Osteocyte (in vitro differentiated cells): ENCODE measurements at places on chromosomes 11 and 22. TPM values are rescaled to one million over a fixed set of nuclear protein-coding genes. Genes with fewer than 3 reads are reported as not detected.

- DNase-seq: no peak
- no peak overlapping the region for H3K27ac ChIP-seq
- no peaks in the 10 kb centered on the region for H3K36me3 ChIP-seq
- no peaks in the 10 kb centered on the region for H3K4me1 ChIP-seq
- no peak overlapping the region for H3K4me3 ChIP-seq
Observed at GRCh38 chr11:5534046-5534445, 14.3 kb downstream of the OR52H1 start.

DNA sequence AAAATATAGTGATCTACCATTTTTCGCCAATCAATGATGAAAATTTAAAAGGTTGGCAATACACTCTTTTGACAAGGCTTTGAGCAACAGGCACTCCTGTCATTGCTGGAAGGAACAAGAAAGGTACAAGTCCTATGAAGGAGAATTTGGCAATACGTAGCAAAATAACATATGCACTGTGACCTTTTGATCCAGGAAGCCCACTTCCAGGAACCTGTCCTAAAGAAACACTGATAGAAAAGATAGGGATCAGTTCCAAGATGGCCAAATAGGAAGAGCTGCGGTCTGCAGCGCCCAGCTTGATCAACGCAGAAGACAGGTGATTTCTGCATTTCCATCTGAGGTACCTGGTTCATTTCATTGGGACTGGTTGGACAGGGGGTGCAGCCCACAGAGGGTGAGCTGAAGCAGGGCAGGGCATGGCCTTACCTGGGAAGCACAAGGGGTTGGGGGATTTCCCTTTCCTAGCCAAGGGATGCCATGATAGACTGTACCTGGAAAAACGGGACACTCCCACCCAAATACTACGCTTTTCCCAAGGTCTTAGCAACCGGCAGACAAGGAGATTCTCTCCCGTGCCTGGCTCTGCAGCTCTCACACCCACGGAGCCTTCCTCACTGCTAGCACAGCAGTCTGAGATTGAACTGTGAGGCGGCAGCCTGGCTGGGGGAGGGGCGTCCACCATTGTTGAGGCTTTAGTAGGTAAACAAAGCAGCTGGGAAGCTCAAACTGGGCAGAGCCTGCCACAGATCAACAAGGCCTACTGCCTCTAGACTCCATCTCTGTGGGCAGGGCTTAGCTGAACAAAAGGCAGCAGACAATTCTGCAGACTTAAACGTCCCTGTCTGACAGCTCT, 69.7 kb upstream of the GALNT18 start:
- no peaks in the 10 kb centered on the region for H3K36me3 ChIP-seq
- H3K4me3 ChIP-seq: no peak overlapping the region
- DNase-seq: no peak
- peaks cover 60% of the 10 kb centered on the region for H3K27me3 ChIP-seq

DNA sequence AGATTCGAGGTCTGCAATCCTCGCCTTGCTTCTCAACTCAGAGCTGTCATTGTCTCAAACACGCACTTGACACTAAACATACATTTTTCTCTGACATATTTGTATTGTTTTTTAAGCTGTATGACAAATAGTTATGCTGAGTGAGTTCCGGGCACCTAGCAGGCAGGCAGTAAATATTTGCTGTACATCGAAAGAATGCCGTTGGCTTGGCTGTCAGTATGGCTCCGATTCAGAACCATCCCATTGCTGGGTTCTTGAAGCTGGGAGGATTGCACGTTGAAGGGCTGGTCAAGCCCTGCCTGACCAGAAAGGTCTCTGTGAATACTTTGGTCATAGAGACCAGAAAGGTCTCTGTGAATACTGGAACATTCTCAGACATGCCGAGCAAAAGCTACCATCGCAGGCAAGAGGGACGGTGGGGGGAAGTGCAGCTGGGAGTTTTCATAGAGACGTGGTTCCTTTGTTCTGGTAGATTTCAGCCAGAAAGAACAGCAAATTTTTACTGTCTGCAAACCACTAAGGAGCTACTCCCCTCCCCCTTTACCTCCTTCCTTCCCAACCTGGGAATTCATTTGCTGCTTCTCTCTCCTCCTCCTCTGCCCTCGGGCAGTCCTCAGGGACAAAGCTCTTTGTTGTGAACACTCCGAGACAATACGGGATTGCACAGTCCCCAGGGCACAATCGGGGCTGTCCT, 202.2 kb upstream of the SORL1-AS1 start:
- peaks cover 2% of the 10 kb centered on the region for H3K27me3 ChIP-seq
- peaks cover 18% of the 10 kb centered on the region for H3K4me1 ChIP-seq
- H3K4me3 ChIP-seq: peak overlapping the region; percentile 78
- no peaks in the 10 kb centered on the region for H3K36me3 ChIP-seq

DNA sequence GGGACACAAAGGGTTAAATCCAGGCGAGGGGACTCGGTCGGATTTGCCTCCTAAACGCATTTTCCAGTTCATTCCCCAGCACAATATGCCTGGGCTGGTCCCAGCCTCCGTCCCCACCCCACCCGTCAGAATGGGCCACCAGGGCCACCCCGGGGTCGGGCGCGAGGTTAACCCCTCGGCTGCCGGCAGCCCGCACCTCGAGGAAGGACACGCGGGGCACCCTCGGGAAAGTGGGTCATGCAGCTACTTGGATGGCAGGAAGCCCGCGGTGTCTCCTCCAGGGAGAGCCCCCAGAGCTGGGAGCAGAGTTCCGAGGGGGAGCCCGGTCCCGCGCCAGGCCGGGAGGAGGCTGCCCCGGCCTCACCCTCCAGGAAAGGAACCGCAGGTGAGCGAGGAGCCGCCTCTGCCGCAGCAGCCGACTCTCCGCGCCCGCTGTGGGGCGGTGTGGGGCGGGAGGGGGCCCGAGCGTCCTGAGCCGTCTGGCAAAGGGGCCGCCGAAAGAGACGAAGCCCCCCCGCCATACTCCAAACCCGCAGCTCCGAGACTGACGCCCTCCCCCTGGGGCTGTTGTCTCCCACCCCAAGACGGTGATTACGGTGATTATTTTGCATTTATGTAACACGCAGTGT, 1.4 kb downstream of the NECTIN1 start:
- H3K27me3 ChIP-seq: peaks cover 7% of the 10 kb centered on the region
- H3K4me3 ChIP-seq: peak overlapping the region; percentile 88
- no peak overlapping the region for H3K27ac ChIP-seq
- no peaks in the 10 kb centered on the region for H3K36me3 ChIP-seq
- DNase-seq: no peak
- H3K4me1 ChIP-seq: peaks cover 20% of the 10 kb centered on the region

Gene PARVA
- 144 and 148 TPM in 2 replicates for total RNA-seq

GRCh38 chr11:62341588-62341987, 4.3 kb downstream of the ASRGL1 start:
- H3K4me1 ChIP-seq: peaks cover 6% of the 10 kb centered on the region
- H3K27me3 ChIP-seq: no peaks in the 10 kb centered on the region
- H3K4me3 ChIP-seq: no peak overlapping the region
- no peak for DNase-seq
- H3K27ac ChIP-seq: no peak overlapping the region

- H3K36me3 ChIP-seq: peaks cover 5% of the 10 kb centered on the region
- H3K4me3 ChIP-seq: no peak overlapping the region
- no peak overlapping the region for H3K27ac ChIP-seq
- DNase-seq: no peak
- H3K27me3 ChIP-seq: no peaks in the 10 kb centered on the region
- H3K4me1 ChIP-seq: peaks cover 17% of the 10 kb centered on the region
Observed at GRCh38 chr11:44851496-44851895, 99.2 kb downstream of the TP53I11 start.

- H3K27me3 ChIP-seq: no peaks in the 10 kb centered on the region
- DNase-seq: no peak
- no peak overlapping the region for H3K4me3 ChIP-seq
Observed at GRCh38 chr11:16813126-16813525, 74.7 kb downstream of the C11orf58 start.

GRCh38 chr11:44774731-44775130, 48.0 kb downstream of the TSPAN18 start:
- no peak for DNase-seq
- peaks cover 24% of the 10 kb centered on the region for H3K4me1 ChIP-seq
- no peaks in the 10 kb centered on the region for H3K27me3 ChIP-seq
- no peak overlapping the region for H3K27ac ChIP-seq
- H3K36me3 ChIP-seq: no peaks in the 10 kb centered on the region
- no peak overlapping the region for H3K4me3 ChIP-seq

DNA sequence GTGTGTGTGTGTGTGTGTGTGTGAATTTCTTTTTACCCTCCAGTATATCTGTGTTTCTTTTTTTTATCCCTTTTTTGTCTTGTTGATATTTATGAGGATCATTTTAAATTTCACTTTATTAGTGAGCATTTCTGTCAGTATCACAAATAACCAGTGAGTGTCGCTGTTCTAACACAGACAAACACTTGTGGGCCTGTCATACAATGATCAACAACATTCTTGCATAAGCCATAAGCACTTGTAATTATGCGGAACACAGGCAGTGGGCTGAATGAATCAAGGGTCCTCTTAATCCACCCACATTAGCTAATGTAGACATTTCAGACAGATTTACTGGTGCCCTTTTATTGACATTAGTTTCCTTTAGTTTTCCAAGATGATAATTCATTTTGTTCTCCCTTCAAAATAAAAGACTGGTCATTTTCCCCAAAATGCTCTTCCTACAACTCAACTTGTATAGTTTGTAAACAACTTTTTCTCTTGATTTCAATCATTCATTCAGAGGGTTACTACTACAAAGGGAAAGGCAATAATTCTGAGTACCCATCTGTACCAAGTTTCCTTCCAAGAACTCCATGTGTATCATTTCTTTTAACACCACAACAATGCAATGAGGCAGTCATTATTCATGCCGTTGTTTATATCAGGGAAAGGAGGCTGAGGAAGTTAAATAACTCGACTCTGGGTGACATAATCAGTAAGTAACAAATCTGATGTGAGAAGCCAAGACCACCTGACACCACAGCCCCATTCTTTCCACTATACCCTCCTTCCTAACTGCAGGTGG, 34.5 kb upstream of the ANO3 start:
- no peaks in the 10 kb centered on the region for H3K36me3 ChIP-seq
- no peak overlapping the region for H3K4me3 ChIP-seq
- H3K27ac ChIP-seq: no peak overlapping the region
- DNase-seq: no peak
- peaks cover 18% of the 10 kb centered on the region for H3K27me3 ChIP-seq

GRCh38 chr22:35567351-35568141, 26.9 kb downstream of the RASD2 start:
- H3K27ac ChIP-seq: no peak overlapping the region
- peaks cover 23% of the 10 kb centered on the region for H3K27me3 ChIP-seq
- no peak overlapping the region for H3K4me3 ChIP-seq
- H3K36me3 ChIP-seq: no peaks in the 10 kb centered on the region
- peaks cover 17% of the 10 kb centered on the region for H3K4me1 ChIP-seq

Gene ANGPTL5
- total RNA-seq: 2.4 and 2.9 TPM in 2 replicates

GRCh38 chr11:86980086-86980796, 25.0 kb upstream of the FZD4 start:
- H3K4me3 ChIP-seq: no peak overlapping the region
- no peaks in the 10 kb centered on the region for H3K36me3 ChIP-seq
- no peaks in the 10 kb centered on the region for H3K27me3 ChIP-seq
- peaks cover 7% of the 10 kb centered on the region for H3K4me1 ChIP-seq

- H3K4me1 ChIP-seq: peaks cover 21% of the 10 kb centered on the region
- peaks cover 3% of the 10 kb centered on the region for H3K36me3 ChIP-seq
- no peak overlapping the region for H3K27ac ChIP-seq
- H3K27me3 ChIP-seq: no peaks in the 10 kb centered on the region
- H3K4me3 ChIP-seq: no peak overlapping the region
- no peak for DNase-seq
Observed at GRCh38 chr11:100810146-100810545, 123.1 kb downstream of the ARHGAP42 start.

DNA sequence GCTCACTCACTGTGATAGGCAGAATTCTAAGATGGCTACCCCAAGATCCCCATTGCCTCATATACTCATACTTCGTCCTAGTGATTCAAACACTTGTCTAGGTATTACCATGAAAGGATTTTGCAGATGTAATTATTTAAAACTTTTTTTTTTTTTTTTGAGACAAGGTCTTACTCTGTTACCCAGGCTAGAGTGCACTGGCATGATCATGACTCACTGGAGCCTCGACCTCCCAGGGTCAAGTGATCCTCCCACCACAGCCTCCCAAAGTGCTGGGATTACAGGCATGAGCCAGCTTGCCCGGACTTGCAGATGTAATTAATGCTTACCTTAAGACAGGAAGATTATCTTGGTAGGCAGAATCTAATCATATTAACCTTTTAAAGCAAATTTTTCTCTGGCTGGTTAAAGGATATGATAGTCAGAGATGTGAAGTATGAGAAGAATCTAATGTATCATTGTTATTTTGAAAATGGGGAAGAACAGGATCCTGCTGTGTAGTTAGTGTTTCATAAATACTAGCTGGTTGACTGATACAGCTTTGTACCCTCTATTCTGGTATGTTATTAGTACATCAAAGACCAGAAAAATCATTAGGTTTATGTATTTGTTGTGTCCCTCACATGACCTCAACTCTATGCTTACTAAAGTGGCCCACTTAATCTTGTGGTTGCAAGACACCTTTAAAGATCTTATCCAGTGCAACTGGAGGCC, 35.5 kb downstream of the C2CD3 start:
- H3K4me3 ChIP-seq: no peak overlapping the region
- DNase-seq: no peak
- H3K27me3 ChIP-seq: no peaks in the 10 kb centered on the region
- H3K27ac ChIP-seq: peak overlapping the region; percentile 78
- H3K36me3 ChIP-seq: peaks cover 20% of the 10 kb centered on the region

Gene DEFB131B
- total RNA-seq: not detected in 2 replicates

- no peak for DNase-seq
- no peak overlapping the region for H3K4me3 ChIP-seq
- no peaks in the 10 kb centered on the region for H3K36me3 ChIP-seq
- H3K4me1 ChIP-seq: peaks cover 3% of the 10 kb centered on the region
- H3K27ac ChIP-seq: no peak overlapping the region
Observed at GRCh38 chr11:13110929-13111812, 102.1 kb downstream of the RASSF10 start.

Gene KCNQ1
- 0.16 TPM in 1 of 2 replicates, not detected in the other for total RNA-seq

GRCh38 chr11:56706486-56706885, 7.6 kb downstream of the OR9G1 start:
- no peak overlapping the region for H3K4me3 ChIP-seq
- no peaks in the 10 kb centered on the region for H3K27me3 ChIP-seq
- H3K36me3 ChIP-seq: no peaks in the 10 kb centered on the region
- H3K4me1 ChIP-seq: no peaks in the 10 kb centered on the region
- H3K27ac ChIP-seq: no peak overlapping the region

Gene CNGA4
- total RNA-seq: not detected in 2 replicates

Gene FOLR1
- total RNA-seq: not detected in 2 replicates

- H3K27me3 ChIP-seq: no peaks in the 10 kb centered on the region
- H3K4me1 ChIP-seq: peaks cover 12% of the 10 kb centered on the region
- H3K36me3 ChIP-seq: peaks cover 49% of the 10 kb centered on the region
- DNase-seq: no peak
Observed at GRCh38 chr11:77854838-77855237, 33.9 kb downstream of the AAMDC start.

DNA sequence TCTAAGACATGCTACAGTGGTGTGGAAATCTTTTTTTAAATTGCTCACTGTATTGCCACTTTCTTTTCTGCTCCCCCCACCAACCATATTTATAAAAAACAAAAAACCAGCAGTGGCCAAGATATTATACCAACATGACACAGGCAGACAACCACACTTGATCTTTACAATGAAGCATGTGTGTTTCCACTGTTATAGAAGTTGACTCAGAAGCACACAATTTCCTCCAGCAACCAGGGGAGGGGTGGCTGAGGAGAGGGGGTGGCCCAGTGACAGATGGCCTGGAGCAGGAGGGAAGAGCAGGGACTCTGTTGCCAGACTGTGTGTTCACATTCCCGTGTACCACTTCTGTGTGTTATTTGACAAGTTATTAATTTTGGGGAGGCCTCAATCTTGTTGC, 14.8 kb downstream of the CD59 start:
- peaks cover 77% of the 10 kb centered on the region for H3K4me1 ChIP-seq
- H3K4me3 ChIP-seq: no peak overlapping the region
- no peaks in the 10 kb centered on the region for H3K27me3 ChIP-seq

Gene JOSD1
- total RNA-seq: 78.6 and 85.5 TPM in 2 replicates

- no peak overlapping the region for H3K4me3 ChIP-seq
- H3K27ac ChIP-seq: no peak overlapping the region
- H3K4me1 ChIP-seq: no peaks in the 10 kb centered on the region
- H3K27me3 ChIP-seq: peaks cover 16% of the 10 kb centered on the region
Observed at GRCh38 chr22:30438559-30438958, 13.0 kb downstream of the MTFP1 start.
